ENCODE measurements at places on chromosomes 11 and 22.

DNA sequence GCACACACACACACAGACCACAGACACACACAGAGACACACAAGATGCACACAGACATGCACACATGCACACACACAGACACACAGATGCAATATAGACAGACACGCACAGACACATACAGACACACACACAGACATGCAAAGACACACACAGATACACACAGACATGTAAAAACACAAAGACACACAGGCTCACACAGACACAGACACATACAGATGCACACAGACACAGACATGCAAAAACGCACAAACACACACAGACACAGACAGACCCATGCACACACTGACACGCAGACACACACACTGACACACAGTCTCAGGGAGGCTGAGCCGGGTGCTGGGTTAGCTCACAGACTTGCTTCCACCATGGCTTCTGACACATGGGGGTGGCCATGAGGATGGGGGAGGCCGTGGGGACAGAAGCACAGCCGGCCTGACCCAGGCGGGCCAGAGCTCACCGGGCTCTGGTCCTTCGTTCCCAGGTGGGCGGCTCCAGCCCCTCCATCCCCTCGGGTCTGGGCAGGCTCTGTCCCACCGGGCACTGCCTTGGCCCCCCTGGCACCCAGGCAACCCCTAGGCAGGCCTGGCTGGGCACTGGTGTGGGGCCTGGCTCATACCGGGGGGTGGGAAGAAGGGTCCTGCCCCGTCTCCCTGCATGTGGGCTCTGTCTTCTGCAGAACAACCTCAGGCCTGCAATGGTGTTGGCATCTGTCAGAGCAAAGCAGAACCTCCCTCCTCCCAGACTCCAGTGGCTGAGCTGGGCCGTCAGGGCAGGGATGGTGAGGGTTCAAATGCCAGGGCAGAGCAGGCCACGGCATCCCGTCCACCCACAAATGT lies 1489.5 kb downstream of the BRD1 start:
- DNase-seq: no peak

GRCh38 chr22:45932071-45932470 lies 44.9 kb downstream of the WNT7B start:
- no peak for DNase-seq

DNA sequence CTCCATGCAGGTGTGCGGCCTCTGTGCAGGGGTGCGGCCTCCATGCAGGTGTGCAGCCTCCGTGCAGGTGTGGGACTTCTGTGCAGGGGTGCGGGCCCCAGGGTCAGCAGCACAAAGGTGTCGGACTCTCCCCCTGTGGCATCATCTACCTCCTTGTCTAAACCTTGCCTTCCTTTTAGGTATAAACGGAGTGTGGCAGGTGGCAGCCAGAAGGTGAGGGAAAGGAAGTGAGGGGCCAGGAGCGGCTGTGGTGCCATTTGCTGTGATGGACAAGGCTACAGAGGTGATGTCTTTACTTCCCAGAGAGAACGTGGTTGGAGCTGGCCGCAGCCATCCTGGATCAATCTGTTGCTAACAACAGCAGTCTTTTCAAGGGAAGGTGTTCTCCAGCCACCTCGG lies 9.1 kb downstream of the GAL start:
- DNase-seq: no peak

DNA sequence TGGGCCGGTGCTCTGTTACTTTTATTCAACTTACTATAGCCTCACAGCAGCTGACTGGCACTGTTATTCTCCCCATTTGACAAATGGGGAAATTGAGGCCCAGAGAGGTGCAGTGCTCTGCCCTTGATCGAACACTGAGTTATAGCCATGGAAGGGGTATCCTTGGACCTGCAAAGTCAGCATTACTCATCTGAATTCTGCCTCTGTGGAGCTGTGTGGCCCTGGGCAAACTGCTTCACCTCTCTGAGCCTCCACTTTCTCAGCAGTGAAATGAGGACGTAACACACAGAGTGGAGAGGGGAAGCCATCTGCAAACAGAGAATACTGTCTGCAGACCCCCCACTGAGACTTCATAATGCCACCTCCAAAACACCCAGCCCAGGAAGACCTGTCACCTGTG lies 25.3 kb downstream of the TPST2 start:
- DNase-seq: no peak

GRCh38 chr22:43846966-43847365 lies 15.3 kb downstream of the SULT4A1 start:
- no peak for DNase-seq

- DNase-seq: peak; percentile 20
Observed at GRCh38 chr11:124793466-124794278, 6.5 kb downstream of the MSANTD2 start.

DNA sequence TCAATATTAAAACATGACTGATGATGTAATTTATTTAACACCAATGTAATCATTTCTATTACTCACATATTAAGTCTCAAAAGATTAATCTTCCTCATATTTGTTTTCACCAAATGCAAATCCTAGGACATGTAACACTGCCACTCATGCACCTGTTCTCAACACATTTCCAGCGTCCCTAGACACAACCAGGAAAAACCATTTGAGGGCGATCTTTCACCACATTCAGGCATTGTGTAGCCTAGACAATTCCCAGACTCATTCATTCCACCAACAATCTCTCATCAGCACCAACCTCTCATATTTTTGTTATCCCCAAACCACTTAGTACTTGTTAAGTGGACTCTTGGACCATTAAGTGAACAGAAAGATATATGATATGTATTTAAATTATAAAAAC lies 66.1 kb downstream of the SLC36A4 start:
- peak; percentile 51 for DNase-seq
